ENCODE measurements at places on chromosomes 1 and 21.

DNA sequence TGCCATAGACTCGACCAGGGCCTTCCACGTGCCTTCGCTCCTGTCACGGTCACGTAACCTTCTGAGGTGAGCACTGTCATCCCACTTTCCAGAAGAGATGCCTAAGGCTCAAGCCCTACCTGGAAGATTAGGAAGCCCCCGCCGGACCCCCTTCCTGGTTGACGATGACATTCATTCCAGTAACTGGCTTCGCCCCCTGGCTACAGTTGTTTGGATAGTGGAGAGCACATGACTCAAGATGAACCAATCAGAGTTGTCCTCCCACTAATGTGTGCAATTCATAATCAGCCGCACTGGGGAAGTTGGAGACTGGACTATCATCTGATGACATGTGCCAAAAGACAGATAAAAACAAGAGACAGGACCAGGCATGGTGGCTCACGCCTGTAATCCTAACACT, 104.0 kb upstream of the GJB5 start:
- no peak for DNase-seq

- DNase-seq: no peak
These were observed 137.4 kb downstream of the FGGY start for GRCh38 chr1:59434336-59434735.

DNA sequence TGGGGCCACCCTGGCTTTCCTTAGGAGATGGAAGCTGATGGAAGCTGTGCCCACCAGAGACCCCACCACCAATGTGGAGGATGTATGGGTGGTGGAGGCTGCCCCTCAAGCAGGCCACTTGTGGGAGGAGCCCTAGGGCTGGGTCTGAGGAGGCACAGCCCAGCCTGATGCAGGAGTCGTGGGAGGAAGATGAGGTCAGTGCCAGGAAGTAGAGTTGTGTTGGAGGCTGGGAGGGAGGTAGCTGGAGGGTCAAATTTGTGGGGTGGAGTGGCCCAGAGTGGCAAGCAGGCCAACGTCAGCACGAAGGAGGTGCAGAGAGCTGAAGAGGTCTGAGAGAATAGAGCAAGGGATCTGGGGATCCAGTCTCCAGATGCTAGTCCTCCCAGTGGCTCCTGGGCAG, 119.0 kb upstream of the USP24 start:
- DNase-seq: peak; percentile 54

DNA sequence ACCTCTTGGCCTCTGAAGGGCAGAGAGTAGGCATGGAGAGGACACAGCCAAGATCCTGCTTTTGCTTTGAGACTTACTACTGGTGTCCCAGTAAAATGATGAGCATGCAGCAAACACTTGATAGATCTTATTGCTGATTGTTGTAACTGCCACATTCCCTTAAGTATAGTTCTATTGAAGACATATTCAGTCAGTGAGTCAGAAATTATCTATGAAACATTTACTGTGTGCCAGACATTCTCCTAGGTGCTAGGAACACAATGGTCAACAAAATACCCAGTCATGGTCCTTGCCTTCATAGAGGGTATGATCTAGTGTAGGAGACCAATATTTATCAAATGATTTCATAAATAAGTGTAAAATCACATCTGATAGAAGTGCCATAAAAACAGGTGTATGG, 13.6 kb downstream of the STYXL2 start:
- no peak for DNase-seq

- DNase-seq: no peak
These were observed 1.3 kb downstream of the SLC9C2 start for GRCh38 chr1:173601588-173601987.

- DNase-seq: no peak
These were observed 111.3 kb upstream of the SLC44A3 start for GRCh38 chr1:94708811-94709210.

- no peak for DNase-seq
These were observed 260.8 kb downstream of the GPATCH2 start for GRCh38 chr1:217369996-217370551.

GRCh38 chr1:77639557-77640069, 42.8 kb downstream of the ZZZ3 start:
- no peak for DNase-seq

- DNase-seq: no peak
These were observed 14.7 kb upstream of the SLC19A1 start for GRCh38 chr21:45556645-45557615.

GRCh38 chr1:39692152-39693074, 1.2 kb upstream of the HPCAL4 start:
- DNase-seq: no peak

DNA sequence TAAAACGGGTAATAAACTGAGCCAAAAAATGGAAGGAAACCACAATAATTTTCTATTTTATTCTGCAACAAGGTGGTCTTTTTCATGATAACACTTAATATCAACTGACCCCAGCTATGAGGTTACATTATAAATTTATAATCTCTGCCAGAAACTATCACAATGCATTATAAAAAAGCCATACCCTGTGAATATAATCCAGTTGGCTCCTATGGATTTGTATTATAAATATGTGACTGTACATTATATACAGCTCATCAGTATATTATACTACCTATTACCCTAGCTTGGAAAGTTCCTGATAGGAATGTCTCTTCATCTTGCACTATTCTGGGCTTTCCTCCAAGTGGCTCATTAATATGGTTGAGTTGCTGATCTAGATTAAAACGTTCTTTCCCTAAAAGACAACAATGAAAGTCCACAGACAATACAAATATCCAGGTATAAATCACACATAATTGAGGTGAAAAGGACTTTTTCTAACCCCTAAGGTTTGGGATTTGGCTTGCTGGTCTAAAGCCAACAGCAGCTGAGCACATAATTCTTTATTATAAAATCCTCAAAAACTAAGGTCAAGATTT, 487.7 kb downstream of the TTLL7 start:
- no peak for DNase-seq

DNA sequence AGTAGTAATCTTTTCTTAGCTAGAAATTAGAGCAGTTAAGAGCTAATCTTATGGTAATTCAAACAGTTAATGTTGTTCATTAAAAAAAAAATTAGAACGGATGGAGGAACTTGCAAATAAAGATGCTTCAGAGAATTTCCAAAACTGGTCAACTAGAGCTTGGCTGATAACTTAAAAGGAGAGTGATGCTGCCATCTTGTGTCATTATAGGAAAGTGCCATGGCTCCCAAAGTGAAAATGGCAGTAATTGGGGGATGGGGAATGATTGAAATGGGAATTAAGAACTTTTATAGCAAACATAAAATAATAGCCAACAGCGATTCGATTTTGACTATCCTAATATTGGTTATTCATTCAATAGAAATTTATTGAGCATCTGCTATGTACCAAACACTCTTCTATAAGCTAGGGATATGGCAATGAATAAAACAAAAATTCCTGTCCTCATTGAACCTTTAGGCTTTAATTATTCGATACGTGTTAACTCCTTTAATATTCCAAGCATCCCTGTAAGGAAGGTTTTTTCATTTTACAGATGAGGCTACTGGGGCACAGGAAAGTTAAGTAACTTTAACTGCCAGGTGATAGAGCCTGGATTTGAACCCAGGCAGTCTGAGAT, 5.7 kb upstream of the PLPP3 start:
- peak; percentile 51 for DNase-seq

DNA sequence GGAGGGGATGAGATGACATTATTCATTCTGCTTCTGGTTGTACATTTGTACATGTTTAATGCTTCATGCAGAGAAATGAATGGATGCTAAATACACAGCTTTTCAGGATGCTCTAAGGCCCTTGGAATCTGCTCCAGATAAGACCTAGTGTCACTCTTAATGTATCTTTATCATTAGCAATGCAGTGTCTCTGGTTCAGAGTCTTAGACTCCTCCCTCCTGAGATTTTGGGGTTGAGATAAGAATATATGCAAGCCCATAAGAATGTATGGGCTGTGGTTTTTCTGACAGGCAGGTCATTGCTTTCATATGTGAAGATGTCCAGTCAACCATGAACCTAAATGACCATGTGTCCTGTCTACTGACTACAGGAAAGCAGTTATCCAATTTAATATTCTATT, 415.5 kb downstream of the RPS6KC1 start:
- no peak for DNase-seq

- peak; percentile 38 for DNase-seq
These were observed 104.9 kb downstream of the PTGS2 start for GRCh38 chr1:186575348-186575747.

DNA sequence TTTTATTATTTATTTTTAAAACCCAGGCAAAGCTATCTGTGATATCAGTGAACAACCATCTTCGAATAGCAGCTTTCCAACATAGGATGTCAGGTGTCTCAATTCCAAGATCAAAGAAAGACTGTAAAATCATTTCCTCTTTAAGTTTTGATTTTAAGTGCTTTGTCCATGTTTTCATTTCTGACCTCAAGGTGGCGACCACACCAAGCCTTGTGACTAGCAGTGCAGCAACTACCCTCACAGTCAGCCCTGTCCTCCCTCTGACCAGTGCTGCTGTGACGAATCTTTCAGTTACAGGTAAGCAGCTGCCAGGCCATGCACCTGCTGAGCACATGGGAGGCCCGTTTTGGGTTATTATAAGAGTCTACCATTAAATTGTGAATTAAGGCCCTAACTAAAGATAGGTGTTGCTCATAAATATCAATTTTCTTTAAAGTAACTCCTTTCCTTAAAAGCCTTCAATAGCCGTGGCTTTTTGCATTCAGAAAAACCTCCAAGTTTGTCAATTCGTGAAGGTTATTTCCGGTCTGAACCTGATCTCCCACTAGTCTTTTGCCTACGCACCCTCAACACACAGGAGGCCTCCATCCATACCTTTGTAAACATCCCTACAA, 117.0 kb downstream of the CD247 start:
- DNase-seq: peak; percentile 36

DNA sequence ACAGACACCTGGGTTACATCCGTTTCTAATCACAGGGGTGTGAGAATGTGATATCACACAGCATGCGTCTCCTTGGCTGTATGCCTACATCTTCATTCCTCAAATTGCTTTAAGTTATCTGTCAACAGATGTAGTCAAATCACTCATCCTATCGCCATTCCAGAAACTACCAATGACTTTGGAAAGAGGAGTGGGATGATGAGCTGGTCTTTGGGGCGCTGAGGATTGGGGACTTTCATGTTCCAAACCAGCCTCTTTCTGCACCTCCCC, 104.8 kb downstream of the NAV1 start:
- DNase-seq: no peak

GRCh38 chr1:162502928-162503327, 5.3 kb downstream of the UHMK1 start:
- DNase-seq: no peak

GRCh38 chr1:20152599-20152930, 13.4 kb downstream of the PLA2G2F start:
- no peak for DNase-seq

GRCh38 chr1:81310250-81310649, 490.5 kb upstream of the ADGRL2 start:
- no peak for DNase-seq

GRCh38 chr1:167447521-167448136, 70.7 kb downstream of the CD247 start:
- DNase-seq: peak; percentile 75

DNA sequence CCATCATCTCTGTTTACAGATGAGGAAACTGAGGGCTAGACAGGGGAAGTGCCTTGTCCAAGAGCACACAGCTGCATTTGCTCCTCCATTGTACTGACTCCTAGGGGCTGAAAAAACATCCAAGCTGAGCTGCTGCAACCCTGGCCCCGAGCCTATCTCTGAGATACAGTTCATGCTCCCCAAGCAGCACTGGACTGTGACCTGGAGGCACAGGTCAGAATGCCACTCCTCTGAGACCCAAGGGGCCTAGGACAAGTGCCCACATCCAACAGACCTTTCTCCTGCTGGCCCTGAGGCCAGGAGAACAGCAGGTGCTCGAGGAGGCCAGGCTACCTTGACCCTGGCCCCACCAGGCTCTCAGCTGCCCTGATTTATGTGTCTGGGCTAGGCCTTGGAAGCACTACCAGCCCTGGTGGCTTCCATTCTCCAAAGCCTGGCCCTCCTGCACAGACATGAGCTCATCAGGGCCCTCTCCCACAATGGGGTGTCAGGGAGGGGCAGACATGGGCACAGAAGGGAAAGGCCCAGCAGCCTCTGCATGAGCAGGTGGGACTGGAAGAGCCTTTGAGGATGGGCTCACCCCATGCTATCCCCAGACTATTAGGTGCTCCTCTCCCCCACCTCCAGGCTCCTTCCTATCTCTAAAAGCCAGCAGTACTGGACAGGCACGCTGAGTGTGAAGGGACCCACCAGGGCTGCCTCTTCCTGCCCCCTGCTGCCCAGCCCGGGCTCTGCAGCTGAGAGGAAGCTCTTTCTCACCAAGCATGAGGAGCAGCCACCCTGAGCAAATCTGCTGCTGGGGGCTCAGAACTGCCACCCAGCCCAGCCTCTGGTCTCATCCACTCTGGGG, 18.8 kb downstream of the ADGRB2 start:
- DNase-seq: peak; percentile 56

- DNase-seq: no peak
These were observed 27.8 kb downstream of the COL18A1 start for GRCh38 chr21:45432575-45433255.

- no peak for DNase-seq
These were observed 79.8 kb upstream of the WNT4 start for GRCh38 chr1:22222723-22223122.

DNA sequence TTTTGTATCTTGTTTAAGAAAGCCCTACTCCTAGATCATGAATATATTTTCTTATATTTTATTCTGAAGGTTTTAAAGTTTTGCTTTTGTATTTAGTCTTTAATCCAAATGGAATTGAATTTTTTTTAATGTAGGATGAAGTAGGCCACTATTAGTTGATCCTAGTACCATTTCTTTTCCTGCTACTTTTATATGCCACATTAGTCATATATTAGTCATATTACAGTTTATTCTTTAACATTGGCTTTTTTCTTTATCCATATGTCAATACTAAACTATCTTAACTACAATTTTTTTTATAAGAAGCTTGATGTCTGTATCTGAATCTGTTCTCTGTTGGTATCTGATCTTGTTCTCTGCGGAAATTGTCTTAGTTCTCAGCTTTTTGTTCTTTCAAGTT, 48.8 kb downstream of the MAN1A2 start:
- DNase-seq: no peak

GRCh38 chr1:239952348-239953308, 139.1 kb upstream of the FMN2 start:
- DNase-seq: no peak

- no peak for DNase-seq
These were observed 129.6 kb downstream of the USH2A start for GRCh38 chr1:216293683-216294082.

- no peak for DNase-seq
These were observed 15.9 kb downstream of the HENMT1 start for GRCh38 chr1:108644984-108645383.

- DNase-seq: no peak
These were observed 56.5 kb upstream of the BCAR3 start for GRCh38 chr1:93738075-93738622.

DNA sequence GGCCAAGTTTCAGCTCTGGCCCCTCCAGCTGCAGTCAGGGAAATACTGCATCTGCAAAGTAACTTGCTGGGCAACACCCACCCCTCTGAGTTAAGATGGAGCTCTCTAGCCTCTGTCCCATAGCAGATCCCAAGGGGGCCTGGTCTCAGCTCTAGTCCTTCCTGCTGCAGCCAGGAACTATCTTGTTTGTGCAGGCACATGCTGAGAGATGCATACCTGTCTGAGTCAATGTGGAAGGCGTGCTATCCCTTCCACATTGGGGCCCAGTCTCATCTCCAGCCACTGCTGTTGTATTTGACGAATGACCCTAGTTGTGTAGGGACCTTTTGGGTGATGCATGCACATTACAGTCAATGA, 76.4 kb downstream of the CTH start:
- no peak for DNase-seq

- DNase-seq: no peak
These were observed 6.4 kb upstream of the LRP8 start for GRCh38 chr1:53334312-53334711.

GRCh38 chr1:9357958-9358357, 65.3 kb downstream of the SPSB1 start:
- no peak for DNase-seq

Measured in inflammatory macrophage (primary cell).